Activated T-cell treated with anti-CD3 and anti-CD28 coated beads, Interleukin-2, amount 50 U/mL, for 72 hours (primary cell): ENCODE measurements at places on chromosomes 1 and 21.

GRCh38 chr1:12556368-12556930, 61.6 kb downstream of the DHRS3 start:
- no peak for DNase-seq

DNA sequence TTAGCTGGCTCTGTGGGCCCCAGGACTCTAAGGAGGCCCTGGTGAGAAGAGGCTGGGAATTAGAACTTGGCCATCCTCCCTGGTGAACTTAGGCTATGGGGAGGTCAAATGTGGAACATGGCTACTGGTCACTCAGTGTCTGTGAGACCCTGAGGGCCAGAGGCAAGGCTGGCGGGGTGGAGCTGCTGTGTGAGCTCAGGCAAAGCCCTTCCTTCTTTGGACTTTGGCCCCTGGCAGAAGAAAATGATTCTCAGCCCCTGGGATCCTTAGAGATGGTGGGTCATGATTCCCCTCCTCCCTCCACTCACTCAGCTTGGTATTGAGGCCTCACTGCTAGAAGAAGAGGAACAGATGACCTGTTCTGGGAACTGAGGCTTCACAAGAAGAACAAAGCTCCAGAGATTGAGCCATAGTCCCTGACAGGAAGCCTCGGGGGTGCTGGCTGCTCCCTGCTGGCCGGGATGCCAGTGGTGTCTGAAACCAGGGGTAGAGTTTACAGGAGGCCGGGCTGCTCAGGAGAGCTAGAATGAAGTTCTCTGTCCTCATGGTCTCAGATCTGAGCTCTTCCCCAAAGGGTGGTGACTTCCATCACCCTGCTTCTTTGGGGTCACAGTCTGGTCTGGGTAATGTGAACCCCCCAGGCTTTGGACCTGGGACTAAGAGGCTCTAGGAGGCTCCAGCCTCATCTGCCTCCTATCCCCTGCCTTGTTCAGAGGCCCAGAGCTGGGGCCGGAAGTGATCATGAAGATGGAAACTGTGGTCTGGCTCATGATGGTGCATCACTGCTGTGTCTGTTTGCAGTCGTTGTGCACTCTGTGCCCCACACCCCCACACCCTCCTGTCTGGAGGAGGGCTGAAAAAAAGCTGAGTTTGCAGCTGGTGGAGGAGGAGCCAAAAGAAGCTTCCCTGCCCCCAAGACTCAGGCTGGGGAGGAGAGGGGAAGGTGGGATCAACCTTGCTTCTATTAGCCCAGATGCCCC, 905 bp downstream of the BTBD19 start:
- DNase-seq, result peak; percentile 88

DNA sequence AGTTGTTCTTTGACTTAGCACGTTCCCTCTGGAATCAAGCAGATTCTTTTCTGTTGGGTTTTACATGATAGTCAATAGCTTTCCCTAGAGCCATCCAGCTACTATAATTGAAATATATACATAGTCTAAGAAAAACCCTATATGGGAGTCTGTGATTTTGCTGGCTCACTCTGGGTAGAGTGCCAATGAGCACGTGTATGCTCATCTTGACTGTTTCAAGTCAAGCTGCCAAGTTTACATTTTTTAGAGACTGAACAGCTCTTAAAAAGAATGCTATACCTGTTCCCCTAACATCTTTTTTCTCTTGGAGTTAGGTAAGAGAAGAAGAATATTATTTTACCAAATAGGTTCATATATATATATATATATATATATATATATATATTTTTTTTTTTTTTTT, 182.8 kb upstream of the NRIP1 start:
- DNase-seq, result no peak

GRCh38 chr1:153535242-153536011, at the start of gene S100A6:
TSS of gene S100A6 (minus strand) at chr1:153535991. CDS start at chr1:153535339, 652 bp downstream.
- DNase-seq, result peak; percentile 46

DNA sequence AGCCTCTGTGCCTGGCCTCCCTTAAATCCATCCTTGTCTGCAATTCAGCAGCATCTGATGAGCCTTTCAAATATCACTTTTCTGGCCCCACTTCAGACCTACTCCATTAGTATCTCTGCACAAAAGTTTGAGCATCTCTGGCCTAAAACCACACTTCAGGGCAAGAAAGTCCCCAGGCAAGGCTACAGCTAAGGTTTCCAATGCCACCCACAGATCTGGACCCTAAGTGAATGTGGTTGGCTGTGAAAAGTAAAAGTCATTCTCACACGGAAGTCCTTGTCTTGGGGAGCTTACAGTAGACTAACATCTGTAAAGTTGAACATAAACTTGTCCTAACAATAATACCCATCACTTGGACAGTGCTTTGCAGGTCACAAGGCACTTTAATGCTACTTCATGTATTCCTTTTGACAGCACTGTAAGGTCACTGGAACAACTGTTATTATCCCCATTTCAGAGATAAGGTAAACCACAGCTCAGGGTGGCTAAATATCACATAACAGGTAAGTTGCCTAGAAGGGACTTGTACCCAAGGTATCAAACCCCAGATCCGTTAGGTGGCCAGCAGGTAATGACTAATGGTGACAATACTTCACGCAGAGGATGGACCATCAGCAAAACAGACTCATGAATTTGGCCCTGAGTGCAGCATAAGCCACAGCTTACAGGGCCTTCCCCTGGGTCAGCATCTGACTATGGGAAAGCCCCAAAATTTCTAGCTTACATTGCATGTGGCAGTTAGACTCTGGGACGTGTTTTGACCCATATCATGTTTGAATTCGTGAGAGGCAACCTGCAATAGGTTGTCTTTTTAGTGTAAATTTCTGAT, 356.0 kb downstream of the HHAT start:
- DNase-seq, result peak; percentile 20

- no peak for DNase-seq
Observed at GRCh38 chr1:206559672-206559995, 52.3 kb downstream of the RASSF5 start.

GRCh38 chr1:187853505-187853904, 1024.8 kb downstream of the PLA2G4A start:
- DNase-seq, result no peak

DNA sequence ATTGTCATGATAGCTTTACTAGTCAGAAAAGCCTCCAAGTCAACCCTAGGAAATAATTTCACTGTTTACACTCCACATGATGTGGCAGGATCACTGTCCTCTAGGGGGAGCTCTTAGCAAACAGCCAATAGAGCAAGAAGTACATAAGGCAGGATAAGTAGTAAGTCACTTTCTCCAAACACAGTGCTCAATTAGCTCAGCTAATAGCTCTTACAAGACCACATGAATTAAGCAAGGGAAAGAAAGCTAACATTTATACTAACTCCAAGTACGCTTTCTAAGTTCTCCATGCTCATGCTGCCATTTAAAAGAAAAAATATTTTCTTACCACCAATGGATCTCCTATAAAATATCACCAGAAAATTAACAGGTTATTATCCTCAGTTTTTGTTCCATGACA, 66.9 kb upstream of the LRIF1 start:
- DNase-seq, result peak; percentile 68

DNA sequence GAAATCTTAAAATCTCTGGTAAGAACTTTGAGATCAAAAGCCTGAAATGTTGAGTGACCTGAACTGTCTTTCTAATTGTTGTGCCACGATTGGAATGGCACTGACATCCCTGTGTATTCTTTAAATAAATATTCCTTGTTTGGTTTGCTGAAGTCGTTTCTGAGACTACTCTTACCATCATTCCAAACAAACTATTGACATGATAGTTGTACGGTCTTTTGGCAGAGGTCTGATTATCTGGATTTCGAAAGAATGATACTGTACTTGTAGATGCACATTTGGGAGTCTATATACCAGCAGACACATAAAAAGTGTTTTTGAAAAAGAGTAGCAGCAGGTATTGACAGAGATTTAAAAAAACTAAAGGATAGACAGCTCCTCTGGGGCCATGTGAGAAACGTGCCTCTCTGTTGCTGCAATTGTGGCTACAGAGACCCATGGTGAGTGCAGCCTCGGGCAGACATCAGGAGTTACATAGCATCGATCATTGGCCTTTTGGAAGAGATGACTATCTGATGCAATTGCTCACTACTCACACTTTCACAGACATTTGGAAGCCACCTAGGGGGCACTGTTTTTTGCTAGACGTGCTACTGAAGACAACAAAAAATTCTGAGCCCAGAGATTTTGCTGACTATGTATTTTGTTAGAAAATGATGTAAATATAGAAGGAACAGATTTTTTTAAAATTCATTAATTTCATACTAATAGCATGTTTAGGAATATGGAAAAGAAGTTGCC, 464.5 kb downstream of the KCNT2 start:
- no peak for DNase-seq

GRCh38 chr21:44823179-44823660, 5.4 kb upstream of the SUMO3 start:
- DNase-seq, result no peak

DNA sequence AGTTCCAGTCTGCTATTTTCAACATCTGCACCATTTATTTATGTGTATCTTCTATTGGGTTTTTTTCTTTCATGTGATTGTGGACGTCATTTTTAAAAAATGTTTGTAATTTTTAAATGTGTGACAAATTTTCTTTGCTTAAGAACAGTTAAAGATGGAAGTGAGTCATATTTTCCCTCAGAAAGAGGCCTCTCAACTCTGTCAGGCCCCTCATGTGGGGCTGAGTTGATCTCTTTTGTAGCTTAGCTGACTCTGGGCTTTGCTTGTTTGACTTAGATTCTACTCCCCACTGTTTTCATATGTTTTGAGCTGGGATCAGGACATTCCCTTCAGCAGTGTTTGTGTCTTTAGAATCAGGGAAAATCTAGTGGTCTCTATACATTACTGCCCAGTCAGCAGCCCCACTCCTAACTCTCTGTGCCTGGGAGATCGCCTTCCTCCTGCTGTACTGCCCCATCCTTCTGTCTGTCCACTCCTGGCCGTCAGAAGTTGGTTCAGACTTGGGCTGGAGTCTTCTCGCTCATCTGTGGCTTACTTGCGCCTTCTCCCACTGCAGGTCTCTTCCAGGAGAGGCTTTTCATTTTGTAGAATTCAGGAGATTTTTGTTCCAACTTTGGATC, 137.4 kb downstream of the DYRK1A start:
- DNase-seq, result peak; percentile 19

DNA sequence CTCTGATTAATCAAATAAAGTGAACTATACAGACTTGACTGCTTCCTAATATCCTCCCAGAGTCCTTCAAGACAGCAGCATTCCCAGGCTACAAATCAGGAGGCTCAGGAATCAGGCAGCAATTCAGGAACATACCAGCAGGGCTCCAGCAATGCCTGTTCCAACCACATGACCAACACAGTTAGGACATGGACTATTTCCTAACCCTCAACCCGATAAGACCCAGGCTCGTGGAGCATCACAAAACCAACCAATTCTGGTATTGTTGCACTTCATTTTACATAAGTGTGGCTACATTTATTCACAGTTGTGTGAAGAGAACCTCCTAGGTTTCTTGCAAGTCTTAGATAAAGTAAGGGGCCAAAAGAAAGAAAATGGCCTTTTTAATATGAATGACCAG, 546.2 kb upstream of the ADGRL2 start:
- no peak for DNase-seq

DNA sequence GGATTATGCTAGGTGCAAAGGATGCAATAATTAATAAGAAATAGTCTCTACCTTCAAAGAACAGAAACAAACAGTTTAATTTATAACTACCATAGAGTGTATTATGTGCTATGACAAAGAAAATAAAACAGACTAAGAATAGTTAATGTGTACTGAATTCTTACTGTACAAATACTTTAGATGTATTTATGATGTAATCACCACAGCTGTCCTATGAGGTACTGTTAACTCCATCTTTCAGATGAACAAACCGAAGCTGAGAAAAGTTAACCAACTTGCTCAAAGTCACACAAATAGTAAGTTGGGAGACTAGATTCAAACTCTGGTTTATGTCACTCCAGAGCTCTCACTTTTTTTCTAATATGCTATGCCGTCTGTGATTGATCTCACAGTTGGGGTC, 77.0 kb upstream of the FGGY start:
- DNase-seq, result no peak

DNA sequence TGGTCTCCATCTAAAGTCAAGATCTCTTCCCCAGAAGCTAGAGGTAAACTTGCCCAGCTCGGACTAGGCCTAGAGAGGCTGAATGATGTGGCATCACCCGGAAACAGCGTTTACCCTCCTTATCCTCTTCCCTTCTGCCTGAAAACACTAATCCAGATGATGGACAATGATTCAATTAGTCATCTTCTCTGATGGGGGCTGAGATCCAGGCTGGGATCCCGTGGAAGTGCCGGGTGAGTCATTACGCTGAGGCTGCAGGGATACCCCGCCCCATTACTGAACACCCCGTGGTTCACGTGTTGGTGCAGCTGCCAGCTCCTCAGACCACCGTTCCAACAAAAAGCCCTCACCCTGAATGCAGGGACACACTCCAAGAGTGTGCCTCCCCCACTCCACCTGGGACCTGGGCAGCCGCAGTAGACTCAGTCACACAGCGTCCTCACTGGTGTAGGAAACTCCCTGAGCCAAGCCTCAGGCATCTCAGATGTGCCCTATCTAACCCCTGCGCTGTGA, 2.0 kb downstream of the S100A6 start:
- no peak for DNase-seq

DNA sequence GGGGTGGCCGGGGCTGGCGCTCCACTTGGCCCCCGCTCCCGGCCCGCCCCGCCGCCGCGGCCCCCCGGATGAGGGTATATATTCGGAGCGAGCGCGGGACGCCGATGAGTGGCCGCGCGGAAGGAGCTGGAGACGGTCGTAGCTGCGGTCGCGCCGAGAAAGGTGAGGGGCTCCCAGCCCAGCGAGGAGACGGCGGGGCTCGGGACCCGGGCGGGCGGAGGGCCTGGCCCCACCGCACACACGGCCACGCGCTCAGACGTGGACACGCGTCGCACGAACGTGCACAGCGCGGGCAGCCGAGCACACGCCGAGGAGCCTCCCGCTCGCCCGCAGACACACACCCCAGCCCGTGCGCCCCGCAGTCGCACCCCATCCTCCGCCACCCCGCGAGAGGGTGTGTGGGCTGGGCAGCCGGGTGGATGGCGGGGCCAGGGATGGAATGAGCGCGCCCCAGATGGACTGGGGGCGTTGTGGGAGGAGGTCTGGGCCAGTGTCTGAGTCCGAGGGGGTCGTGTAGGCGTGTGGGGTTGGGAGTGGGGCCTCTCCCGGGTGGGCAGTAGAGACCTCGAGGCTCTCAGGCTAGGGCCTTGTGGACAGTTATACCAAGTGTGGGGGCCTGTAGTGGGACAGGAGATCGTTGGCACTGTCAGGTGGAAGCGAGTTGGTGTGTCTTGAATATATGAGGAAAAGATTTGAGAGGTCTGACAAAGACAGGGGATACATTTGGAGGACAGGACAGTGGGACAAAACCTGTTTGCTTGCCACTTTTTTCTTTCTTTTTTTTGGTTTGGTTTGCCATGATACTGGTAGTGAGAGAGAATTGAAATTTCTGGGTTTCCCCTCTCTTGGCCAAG, at the start of gene UAP1:
Gene UAP1, plus strand, starts transcription at position 107 of the 854 bp plus-strand sequence. CDS start 4,347 bp downstream, outside the sequence.
- DNase-seq, result no peak
